ENCODE measurements at places on chromosomes 3 and 15. TPM values are rescaled to one million over a fixed set of nuclear protein-coding genes. Genes with fewer than 3 reads are reported as not detected.

Gene ITGA11
- 5.4 TPM for polyA plus RNA-seq

Gene TRPM1
- polyA plus RNA-seq, result 0.45 TPM

Gene UROC1
- polyA plus RNA-seq, result 0.13 TPM

Gene PAQR5
- polyA plus RNA-seq, result 0.90 TPM

Gene HCN4
- polyA plus RNA-seq, result 1.3 TPM

DNA sequence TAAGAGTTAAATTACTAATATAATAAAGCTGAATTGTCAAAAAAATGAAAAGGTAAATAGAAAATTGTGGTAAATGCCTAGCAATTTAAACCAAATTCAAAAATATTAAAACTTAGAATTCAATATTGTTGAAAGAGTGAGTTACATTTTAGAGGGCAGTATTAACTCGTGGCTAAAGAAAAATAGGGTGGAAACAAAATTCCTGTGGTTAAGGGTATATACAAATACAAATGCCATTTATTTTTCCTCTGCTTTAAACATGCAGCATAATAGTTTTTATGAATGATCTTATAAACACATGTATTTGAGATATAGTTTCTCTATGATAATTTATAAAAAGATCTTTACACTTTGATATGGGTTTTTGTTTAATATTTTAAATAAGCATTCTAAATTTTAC lies 79.0 kb downstream of the NEDD4 start:
- DNase-seq, result no peak

GRCh38 chr3:175777965-175778364 lies 918.8 kb downstream of the NAALADL2 start:
- no peak for DNase-seq

DNA sequence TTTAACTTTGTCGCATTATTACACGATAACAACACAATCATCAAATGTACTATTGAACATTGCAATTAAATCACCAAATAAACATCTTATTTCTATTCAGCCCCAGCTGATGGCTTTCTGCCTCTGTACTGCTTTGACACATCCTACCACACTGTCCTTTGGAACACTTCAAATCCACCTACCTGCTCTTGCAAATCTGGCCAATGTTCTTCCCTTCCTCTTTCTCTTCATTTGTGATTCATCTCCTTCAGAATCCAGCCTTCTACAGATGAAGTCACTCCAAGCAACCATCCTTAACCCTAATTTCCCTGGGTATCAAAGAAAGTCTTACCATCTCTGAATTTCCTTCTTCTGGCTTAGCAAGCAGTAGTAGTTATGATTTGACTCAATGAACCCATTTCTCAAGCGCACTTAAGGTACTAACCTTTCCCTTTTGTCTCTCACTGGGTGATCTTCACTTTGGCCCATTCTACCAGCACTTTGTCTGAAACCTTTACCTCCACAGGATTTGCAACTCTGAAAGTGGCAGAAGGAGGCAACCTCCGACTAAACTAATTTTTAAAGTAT lies 502.9 kb downstream of the FOXP1 start:
- DNase-seq, result no peak

- no peak for DNase-seq
Observed at GRCh38 chr15:74233851-74234597, 2.1 kb upstream of the CCDC33 start.

GRCh38 chr3:188037195-188037718 lies 116.7 kb upstream of the LPP start:
- no peak for DNase-seq

DNA sequence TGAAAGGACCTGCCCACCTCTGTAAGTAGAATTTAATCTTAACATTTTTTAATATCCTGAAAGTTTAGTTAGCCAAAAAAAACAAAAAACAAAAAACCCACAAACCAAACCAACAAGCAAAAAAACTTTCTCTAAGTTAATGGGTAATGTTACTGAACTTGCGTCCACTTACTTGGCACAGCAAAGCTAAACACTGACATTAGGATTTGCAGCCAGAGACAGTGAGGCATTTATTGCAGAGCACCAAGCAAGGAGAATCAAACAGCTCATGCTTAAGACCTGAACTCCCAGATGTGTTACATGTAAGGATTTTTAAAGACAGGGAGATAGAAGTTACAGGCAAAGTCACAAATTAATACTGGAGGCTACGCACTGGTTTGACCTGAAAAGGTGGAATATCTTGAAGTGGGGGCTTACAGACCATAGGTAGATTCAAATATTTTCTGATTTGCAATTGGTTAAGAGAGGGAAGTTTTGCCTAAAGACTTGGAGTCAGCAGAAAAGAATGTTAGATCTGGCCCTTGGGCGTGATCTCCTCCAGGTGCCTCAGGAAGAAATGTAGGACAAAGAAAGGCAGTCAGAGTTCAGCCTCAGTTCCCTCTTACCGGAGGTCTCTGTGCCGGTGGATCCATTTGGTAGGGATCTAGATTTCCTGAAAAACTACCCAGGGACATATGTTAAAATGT lies 205.0 kb downstream of the ADAMTSL3 start:
- DNase-seq, result no peak

DNA sequence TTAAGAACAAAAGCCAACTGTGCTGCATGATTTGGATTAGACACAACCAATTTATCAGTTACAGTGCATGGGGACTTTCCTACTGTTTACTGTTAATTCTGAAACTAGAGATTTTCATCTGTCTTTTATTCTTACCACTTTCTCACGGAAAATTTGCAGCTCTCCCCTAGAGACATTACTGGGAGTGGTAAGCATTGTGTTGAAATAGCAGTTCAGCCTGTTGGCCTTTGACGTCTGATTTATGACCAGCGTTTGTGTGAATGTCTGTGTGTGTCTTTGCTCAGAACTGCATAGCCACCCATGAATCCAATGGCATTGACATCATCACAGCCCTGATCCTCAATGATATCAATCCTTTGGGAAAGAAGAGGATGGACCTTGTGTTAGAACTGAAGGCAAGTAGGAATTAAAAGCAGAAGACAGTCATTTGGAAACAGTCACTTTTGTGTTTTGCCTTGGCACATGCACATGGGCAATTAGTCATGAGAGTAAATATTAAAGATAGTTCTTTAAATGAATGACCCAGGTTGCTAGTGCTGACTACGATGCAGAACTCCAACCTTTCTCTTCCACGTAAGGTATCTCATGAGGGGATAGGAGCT lies 202.2 kb upstream of the BHLHE40 start:
- no peak for DNase-seq

- no peak for DNase-seq
Observed at GRCh38 chr3:193465992-193466608, 87.5 kb upstream of the ATP13A5 start.

GRCh38 chr15:68032672-68033071 lies 21.4 kb upstream of the PIAS1 start:
- DNase-seq, result no peak

DNA sequence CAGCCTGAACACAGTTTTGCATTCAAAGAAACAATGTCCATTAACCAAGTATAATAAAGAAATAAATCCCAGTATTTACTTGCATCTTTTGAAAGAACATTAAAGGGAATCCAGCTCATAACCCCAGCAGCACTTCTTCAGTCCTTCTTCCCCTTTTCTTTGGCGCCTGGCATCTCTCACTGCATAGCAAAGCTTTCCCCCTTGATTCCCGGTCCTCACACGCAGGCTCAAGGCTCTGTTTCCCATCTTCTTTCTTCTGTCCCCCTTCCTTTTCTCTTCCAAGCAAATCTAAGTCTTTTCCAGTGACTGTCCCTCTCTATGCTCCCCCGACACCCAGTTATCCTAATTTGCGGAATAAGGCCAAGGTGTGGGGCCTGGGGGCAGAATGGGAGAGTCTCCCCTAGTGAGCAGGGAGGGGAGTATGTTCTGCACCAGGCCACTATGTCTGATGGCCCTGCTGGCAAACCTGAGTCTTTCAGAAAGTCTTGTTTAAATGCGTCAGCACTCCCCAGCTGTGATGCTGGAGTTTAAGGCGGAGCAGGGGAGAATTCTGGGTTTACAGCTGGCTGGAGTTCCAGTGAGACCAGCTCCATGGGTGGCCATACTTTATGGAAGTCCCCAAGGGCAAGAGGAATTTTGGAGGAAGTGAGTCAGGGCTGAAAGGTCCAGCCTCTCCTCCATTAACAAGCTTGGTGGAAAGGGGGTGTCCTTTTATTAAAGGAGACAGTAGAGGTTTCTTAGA lies 42.1 kb downstream of the GOLGA6A start:
- no peak for DNase-seq

DNA sequence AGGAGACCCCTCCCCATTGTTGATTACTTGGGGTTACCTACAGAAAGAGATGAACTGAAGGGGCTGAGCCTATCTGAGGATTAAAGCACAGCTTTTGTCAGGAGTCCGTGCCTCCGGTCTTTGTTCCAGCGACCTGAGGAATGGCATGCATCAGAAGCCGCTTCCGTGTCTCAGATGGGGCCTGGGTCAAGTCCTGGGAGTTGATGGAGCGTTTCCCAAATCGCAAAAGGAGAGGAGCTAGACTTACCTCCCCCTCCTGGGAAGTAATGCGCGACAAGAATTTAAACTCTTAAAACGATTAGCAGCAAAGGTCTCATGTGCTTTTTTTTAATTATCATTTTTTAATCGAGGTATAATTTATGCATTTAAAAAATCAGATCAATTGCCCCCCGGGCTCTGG lies 983 bp upstream of the ALDH1A3 start:
- no peak for DNase-seq

DNA sequence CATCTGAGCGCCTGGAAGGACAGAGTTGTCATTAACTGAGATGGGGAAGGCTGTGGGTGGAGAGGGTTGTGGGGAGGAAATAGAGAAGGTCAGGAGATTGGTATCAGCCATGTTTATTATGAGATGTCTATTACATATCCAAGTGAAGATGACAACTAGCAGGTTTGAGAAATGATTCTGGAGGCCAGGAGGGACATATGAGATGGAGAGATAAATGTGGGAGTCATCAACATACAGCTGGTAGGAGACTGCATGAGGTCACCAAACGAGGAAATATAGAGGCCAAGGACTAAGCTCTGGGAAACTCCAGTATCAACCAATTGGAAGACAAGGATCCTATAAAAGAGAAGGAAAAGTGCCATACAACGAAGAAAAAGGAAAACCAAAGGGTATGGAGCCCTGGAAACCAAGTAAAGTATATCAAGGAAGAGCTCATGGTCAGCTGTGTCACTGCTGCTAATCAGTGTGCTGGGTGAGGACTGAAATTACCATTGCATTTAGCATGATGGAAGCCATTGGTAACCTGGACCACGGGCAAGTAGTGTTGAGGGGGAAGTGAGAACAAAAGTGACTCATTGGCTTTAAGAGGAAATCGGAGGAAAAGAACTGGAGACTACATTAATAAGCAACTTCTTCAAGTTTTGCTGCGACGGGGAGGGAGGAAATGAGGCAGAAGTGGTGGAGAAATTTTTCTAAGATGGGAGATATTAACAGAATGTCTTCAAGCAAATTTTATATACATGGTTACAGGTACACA lies 14.0 kb upstream of the UACA start:
- DNase-seq, result no peak

- DNase-seq, result no peak
Observed at GRCh38 chr15:62067448-62068044, 769 bp downstream of the C2CD4A start.

DNA sequence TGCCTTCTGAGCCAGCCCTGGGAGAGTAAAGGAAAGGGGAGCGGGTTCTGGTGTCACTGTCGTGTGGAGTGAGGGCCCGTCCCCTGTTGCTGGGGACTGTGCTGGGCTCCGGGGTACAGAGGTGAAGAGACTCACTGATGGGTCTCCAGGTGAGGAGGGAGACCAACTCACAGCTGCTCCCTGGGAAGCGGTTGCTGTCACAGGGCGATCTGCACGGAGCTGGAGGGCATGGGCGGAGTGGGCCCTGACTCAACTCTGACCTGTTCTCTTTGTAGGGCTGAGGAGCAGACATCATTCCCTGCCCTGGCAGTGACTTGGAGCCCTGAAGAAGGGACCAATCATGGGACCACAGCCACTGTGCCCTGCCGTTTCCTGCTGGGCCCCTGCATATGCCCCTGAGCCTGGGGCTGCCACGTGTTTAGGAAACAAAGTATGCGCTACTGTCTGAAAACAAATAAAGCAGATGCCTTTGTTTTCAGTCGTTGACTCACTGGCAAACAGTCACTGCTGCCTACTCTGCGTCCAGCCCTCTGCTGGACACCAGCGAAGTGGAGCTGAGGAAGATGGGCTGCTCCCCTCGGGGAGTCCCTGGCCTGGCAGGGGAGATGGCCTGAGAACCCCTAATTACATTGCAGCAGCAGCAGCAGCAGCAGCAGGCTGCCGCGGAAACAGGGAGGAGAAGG lies 22.9 kb upstream of the PLXNA1 start:
- DNase-seq, result no peak

GRCh38 chr3:53174346-53175250 lies 13.6 kb downstream of the PRKCD start:
- no peak for DNase-seq

DNA sequence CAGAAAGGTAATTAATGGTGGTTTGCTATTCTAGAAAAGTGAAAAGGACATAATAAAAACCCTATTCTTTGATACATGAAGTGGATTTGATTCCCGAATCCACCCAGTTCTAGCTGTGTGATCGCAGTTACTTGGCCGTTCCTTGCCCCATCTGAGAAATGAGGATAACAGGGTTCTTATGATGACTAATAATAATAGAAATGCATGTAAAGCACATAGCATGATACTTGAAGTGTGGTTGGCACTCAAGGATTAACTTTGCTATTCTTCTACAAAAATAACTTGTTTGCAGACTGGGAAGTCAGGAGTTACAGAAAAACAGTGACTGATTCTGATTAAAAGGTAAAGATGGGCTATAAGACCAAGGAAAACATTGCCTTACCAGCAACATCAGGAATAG lies 26.8 kb downstream of the PARL start:
- no peak for DNase-seq

GRCh38 chr3:5022187-5022965 lies 43.1 kb downstream of the BHLHE40 start:
- DNase-seq, result no peak

DNA sequence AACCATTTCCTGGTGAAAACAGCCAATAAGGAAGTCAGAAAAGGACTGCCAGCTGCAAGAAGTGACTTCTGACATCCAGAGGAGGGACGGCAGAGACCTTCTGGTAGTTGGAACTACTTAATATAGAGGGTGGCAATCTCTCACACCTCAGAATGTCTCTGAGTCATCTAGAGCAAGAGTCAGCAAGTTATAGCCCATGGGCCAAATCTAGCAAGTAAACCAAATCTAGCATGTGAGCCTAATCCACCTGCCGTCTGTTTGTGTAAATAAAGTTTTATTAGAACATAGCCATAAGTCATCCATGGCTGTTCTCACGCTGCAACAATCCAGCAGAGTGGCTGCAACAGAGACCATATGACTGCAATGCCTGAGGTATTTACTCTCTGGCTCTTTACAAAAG lies 160.5 kb upstream of the NR2E3 start:
- DNase-seq, result no peak
